ENCODE measurements at places on chromosomes 16 and 17.

DNA sequence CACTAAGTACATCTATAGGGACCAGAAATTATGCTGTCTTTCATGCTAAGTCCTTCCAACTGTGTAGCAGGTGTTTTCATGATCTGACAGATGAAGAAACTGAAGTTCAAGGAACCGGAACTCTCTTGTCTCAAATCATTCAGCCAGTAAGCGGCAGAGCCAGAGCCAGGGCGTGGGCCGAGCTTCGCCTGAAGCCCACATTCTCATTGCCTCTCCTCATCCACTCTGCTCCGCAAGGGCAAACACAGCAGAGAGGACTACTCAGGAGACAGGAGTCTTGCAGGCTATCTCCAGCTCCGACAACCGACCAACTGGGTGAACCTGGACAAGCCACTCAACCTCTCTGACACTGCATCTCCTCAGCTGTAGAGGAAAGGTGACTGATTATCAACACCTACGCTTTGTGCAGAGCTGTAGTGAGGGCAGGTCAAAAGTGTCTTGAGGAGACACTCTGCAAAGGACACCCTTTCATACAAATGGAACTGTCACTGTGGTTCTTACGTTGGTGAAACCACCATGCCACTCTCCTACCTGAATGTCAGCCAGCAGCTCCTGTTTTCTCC is 72.9 kb downstream of the CYTH1 start:
- no peak for DNase-seq

GRCh38 chr17:64662774-64663367 is 764 bp upstream of the SMURF2 start:
- DNase-seq, result no peak

GRCh38 chr16:28616636-28617035 is 6.8 kb upstream of the SULT1A1 start:
- no peak for DNase-seq

- DNase-seq, result no peak
These were observed 14.5 kb downstream of the TUBG1 start for GRCh38 chr17:42623732-42624596.

GRCh38 chr16:65745201-65745708 is 621.2 kb upstream of the CDH5 start:
- no peak for DNase-seq

DNA sequence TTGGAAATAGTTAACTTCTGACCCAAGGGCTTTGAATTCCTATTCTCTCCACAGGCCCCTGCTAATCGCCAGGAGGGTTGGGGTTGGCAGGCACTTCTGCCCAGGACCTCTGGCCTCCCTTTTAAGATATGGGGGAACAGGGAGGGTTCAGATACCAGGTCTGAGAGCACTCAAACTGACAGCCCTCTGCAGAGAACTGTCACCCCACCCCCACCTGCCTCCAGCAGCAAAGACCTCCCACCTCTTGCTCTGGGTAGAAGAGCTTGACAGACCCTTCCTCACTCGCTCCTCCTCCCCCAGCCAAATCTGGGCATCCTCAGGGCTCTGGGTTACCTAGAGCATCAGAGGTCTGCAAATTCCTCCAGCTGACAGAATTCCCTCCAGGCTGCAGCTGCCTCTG is 11.6 kb downstream of the CDH3 start:
- no peak for DNase-seq

DNA sequence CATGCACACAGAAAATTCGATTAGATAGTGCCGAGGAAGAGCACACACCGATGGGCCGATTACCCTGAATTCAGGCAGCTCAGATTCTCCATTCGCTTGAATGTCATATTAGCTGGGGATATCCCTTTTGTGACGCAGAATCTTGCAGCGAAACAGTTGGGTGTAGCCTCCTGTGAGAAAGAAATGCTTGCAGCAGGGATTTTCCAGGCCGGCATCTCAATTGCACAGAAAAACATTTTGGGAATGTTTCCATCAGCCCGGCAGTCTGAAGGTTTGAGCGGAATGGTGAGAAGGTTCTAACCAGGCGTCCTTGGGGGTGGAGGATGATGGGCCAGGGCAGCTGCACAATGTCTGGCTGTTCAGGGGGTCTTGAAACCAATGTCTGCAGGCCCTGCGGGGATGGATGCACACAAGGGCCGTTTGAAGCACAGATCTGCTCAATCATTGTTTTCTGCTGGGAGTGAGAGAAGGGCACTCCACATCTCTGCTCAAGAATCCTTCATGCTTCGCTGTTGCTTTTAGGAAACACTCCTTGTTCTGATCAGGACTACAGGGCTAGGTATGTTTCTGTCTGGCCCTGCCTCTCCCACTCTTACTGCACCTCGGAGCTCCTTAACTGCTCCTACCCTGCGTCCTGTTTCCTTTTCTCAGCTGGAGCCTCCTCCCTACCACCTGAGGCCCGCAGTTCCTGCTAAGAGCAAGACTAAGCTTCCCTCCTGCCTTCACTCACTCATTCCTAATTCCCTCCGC is 94.6 kb downstream of the CMIP start:
- DNase-seq, result no peak

DNA sequence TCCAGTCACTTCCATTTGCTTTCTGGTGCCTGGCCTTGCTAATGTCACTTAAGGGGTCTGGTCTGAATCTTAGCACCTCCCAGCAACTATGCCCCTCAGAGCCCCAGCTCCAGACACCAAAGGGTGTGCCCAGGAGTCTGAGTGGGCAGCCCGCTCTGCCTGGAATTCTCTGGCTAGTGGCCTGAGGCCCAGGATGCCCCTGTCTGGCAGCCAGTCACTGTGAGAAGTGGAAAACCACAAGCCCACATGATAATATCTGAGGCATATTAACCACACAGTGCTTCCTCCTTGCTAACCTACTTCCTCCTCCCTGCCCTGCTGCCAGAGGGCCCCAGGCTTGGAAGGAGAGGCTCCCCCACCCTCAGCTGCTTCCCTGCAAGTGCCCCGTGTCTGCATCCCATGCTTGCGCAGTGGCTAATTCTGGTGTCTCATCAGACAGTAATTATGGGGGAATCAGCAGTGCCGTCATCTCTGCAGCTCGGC is 14.0 kb downstream of the SRCIN1 start:
- DNase-seq, result no peak

DNA sequence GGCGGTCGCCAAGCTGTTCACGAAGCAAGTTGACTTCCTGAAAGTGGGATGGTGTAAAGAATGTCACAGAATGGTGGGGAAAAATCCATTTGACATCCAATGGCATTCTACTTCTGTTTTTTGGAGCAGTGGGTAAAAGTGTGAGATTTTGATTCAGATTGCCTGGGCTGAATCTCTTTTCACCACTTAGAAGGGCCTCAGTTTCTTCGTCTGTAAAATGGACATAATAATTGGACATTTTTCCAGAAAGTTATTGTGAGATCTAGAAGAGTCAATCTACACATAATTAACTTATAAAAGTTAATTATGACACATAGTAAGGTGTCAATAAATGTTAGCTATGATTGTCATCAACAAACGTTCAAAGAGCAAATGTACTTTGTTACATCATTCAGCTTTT is 3.0 kb downstream of the KRT40 start:
- DNase-seq, result no peak

DNA sequence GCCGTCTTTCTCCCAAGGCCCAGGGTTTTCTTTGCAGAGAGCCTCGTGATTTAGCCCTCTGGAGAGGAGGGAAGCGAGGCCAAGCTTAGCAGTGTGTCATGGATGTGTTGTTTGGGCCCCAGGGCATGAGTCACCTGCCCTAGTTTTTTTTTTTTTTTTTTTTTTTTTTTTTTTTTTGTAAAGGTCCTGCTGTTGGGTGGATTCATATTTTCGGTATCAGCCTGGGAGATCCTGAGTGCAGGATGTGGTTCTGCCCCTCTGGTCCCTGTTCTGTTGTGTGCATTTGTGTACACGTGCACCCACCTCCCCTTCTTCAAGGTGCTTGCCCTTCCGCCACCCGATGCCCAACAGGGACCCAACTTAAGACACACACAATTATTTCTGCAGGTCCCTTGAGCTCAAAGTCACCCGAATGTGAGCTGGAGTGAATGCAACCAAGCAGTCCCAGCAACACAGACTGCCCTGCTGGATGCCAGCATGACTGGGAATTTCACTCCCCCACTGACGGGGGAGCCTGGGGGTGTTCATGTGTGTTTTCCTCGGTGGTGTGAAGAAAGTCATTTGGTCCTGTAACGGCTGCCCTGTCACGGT is 265.8 kb upstream of the TNRC6C start:
- no peak for DNase-seq

DNA sequence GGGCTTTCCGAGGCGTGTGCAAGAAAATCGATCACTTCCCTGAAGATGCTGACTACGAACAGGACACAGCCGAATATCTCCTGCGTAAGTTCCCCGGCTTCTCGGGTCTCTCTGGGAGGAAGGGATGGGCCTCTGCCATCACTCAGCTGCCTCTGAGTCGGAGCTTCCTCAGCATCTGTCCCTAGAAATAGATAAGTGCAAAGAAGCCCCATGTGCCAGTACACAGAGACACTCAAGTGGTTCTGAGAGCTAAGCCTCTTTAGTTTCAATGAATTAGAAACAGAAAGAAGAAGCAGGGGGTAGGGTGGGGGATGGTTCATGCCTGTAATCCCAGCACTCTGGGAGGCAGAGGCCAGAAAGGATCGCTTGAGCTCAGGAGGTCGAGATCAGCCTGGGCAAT is 90.6 kb downstream of the CACNG3 start:
- no peak for DNase-seq

DNA sequence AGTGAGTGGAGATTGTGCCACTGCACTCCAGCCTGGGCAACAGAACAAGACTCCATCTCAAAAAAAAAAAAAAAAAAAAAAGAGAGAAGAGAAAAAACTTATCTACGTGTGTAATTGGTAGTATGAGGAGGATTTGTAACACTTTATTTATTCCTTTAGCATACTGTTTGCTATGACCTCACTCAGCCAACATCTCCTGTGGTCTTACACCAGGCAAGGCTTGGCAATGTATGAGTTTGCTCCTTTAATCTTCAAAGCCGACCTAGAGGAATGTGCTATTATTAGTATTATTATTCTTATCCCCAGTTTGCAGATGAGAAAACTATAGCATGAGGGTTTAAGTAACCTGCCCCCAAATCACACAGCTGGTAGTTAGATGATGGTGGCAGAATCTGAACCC is 35.8 kb upstream of the HAPSTR1 start:
- no peak for DNase-seq

DNA sequence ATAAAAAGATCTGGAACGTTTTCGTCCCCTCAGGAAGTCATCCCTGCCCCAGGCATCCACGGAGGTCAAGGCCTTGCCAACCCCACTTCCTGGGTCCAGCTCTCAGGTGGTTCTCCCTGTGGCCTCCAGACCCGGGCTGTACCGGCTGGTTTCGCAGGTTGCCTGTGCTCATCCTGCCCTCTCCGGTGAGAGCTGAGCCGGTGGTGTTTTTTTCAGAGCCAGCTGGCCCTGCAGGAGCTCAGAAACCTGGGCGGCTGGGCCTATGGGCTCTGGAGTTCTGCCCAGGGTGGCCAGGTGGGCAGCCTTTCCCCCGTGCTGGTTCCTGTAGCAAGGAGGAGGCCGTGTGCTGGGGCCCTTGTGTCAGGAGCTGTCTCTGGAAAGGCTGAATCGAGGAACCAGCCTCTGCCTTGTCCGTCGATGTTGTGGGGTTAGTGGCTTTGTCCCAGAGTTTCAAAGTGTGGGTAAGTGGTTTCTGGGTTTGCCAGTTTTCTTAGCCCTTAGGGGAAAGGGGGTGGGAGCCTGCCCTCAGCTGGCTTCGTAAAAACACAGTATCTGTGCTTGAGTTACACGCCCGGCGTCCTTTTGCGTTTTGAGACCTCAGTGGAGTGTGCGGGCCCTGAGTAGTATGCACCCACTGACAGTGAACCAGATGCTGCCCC is 23.6 kb downstream of the C16orf90 start:
- no peak for DNase-seq

DNA sequence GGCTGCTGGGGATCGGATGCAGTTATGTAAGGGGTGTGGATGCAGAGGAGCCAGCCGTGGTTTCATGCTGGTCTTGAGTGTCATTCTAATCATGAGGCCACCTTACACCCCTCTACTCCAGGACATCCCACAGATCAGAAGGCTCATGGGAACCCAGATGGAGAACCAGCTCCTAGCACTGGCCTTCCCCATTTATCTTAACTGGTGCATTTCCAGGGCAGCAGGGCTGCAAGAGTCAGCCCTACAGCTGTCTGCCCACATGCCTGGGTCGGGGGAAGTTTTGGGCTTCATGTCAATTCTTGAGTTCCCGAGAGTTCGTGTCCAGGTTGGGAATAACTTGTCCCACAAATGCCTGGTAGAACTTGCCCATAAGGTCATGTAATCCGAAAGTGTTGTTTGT is 29.1 kb downstream of the RPTOR start:
- DNase-seq, result no peak

- DNase-seq, result no peak
These were observed 25.9 kb upstream of the LYRM9 start for GRCh38 chr17:27919079-27919478.

DNA sequence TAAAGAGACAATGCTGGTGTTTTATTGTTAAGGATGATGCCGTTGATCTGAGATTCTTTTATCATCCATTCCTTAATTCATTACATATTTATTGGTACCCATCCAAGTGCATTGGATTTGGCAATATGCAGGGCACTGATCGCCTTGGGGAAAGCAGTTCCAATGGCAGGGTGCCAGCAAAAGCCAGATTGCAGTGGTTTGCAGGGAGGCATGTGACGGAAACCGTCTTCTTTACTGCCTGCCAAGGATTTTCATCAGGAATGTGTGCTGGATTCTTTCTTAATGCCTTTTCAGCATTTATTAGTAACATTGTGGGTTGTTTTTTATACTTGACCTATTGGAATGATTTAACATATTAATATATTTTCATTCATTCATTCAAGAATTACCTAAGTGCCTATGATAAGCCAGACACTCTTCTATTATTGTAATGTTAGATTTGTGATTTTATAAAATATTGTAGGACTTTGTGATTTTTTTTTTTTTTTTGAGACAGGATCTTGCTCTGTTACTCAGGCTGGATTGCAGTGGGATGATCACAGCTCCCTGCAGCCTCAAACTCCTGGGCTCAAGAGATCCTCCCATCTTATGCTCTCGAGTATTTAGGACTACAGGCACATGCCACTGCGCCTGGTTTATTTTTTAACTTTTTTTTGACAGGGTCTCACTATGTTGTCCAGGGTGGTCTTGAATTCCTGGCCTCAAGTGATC is 93.4 kb upstream of the TNRC6A start:
- peak; percentile 66 for DNase-seq

- DNase-seq, result no peak
These were observed 41.6 kb downstream of the DNAH9 start for GRCh38 chr17:11639736-11640462.

- DNase-seq, result no peak
These were observed 106.5 kb downstream of the MAP2K4 start for GRCh38 chr17:12127177-12127576.

GRCh38 chr17:76077584-76078110 is 1.3 kb upstream of the ZACN start:
- DNase-seq, result no peak

GRCh38 chr16:23924128-23924527 is 88.3 kb downstream of the PRKCB start:
- no peak for DNase-seq

DNA sequence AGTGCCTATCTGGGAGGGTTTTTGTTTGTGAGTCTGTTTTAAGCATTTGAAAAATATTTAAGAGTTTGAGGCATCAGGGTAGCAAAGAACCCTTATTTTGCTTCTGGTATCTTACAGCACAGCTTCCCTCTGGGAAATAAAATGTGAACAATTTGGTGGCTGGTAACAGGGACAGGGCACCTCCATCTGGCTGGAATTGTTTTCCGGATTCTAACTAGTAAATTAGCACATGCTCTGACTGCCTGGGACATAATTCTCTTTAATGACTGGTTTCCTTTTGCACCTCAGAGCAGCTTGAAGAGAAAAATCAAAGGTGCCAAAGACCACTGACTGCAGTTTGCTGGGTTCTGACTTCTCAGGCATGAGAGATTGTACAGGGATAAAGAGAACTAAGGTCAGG is 469.1 kb downstream of the GRIN2A start:
- no peak for DNase-seq

All from NCI-H460 (cell line).